SHP77 treated with DMSO at 0.1 percent for 48 hours (cell line): ENCODE measurements at places on chromosomes 2 and 18.

- DNase-seq: no peak
Observed at GRCh38 chr2:129744649-129745048, 234.8 kb upstream of the RAB6C start.

GRCh38 chr2:55782528-55783173 lies 89.0 kb upstream of the PNPT1 start:
- DNase-seq: no peak

DNA sequence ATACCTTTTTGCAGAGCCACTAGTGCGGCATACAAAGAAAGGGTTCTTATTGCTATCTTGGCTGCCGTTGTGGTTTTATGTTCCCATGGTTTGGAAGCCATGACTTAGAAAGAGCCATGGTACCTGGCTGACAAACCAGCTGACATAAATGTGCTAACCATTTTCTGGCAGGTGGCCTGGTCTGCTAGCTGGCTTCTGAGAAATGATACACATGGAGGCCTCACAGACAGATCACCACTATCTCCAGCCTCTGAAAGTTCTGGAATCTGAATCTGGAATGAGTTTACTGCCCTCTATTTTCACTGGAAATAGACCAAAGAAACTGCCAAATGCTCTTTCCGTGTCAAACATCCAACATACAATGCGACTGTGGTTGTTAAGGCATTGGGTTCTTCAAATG lies 123.7 kb downstream of the QPCT start:
- no peak for DNase-seq

DNA sequence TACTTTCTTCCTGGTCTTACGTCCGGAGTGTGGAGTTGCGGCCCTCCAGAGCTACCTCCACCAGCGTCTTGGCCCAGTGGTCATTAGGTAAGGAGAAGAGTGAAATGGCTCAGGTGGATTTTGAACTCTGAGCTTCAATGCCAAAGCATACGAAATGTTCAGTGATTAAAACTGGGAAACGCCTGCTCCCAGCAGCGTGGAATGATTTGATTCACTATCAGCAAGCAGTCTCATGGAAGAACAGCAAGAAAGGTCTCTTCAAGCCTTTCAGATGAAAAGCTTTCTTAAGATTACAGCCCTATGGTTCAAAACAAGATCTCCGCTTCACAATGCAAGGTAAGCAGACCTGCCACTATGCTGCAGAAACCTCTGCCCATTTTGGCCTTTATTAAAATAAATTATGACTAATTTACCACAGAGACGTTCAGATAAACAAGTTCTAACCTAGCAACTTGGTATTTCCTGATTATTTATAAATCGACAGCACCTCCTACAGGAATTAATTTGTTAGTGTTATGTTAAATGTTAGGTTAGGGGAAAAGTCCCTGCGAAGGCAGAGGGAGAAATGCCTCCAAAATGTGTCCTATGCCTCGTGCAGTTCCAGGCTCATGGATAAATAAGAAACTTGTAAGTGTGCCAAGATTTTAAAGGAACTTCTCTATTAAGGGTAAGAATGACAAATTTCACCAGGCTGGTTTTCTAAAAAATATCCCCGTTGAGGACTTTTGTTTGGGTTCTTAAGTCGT lies 10.1 kb downstream of the SP9 start:
- no peak for DNase-seq

DNA sequence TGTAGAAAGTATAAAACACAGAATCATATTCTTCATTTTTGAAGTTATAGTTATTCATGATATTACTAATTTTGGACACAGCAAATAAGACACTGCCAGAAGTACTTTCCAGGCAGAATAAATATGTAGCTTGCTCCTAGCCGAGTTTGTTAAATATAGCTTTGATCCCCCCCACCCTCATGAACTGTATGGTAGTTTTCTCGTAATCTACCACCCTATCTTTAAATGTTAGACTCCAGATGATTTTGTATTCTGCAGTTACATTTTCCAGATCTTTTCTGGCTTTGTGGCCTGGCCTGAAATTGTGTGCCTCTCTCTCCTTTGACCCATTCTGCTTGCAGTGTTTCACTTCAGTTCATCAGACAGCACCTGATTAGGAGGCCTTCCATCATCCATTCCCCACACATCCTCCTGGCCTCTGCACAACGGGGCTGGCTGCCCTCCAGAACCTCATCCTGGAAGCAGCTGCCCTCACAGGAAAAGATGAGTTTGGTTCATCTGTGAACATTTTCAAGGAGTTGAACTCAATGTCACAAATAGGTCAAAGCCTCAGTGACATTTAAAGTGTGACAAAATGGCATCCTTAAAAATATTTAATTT lies 4.7 kb upstream of the KCNJ3 start:
- no peak for DNase-seq

DNA sequence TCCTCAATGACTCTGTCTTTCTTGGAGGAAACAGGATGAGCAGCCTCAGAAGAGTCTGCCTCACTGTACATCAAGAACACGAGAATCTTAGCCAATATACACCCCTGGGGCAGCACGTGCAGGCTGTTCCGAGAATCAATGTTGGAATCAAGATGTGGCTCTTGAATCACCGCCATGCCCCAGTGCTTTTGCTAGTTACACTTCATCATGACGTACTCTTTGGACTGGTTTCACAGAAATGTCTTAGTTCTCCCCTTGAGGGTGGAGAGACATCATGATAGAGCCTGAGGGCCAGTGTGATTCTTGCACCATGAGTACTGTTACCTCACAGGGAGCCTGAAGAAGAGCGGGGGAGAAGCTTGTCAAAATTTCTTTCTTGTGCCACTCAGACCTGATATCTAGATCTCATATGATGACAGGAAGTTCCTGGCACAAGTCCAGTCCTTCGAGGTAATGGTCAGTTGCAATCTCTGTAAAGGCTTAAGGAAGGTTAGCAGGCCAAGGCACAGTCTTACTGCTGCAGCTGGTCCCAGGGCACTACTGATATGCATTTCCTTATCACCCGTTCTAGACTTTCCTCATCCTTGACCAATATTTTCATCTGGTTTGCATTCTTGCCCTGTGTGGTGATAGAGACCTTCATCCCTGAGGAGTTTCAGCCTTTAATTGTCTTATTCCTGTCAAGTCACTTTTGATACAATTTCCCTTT lies 28.2 kb upstream of the STAT4 start:
- no peak for DNase-seq

DNA sequence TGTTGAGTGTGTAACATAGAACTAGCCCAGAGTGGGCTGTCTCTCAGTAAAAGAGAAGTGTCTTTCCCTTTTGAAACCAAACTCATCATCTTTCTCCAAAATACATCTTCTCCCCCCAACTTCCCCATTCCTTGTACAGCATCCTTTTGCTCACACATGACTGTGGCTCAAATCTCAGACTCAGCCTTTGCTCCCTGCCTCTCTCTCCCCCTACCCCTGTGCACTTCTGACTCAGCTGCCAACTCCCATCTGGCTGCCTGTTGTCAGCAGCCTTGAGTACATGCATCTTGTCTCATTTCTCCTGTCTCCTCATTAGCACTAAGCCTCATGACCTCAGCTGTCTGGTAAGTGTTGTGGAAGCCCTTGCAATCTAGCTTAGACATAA lies 18.1 kb upstream of the MGAT4A start:
- no peak for DNase-seq

DNA sequence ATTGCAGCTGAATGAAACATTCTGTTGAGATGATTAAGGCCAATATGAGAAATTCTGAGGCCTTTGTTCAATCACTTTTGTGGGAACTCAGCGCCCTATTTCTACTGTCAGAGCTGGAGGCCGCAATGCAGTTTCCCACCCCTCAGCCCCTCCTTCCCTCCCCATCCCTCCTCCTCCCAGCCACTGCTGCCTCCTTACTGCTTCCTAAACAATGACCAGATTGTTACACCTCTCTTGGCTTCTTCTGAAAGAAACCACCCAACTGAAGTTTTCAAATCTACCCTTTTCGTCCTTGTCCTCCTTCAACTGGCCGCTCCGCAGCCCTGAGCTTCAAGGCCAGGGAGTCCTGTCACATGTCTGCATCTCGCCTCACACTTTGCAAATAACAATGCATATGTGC lies 36.7 kb upstream of the MAPK4 start:
- no peak for DNase-seq

DNA sequence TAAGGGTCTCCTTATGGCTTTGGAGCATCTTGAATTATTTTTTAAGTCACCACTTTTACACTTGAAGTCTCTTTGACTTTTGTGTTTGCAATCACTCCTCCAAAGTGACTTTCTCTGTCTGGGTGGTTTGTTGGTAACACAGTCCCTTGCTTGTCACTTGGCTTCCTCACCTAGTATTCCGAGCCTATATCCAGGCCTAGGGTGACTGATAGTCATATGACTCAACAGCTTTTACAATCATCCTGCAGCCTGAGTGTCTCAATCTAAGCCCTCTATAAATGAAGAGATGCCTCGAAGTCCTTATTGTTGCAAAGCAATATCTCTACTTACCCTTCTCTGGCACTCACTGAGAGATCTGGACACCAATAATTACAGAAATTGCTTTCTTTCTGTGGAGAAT lies 53.9 kb upstream of the SETBP1 start:
- DNase-seq: no peak

GRCh38 chr2:234026693-234027254 lies 23.7 kb upstream of the SPP2 start:
- DNase-seq: no peak

GRCh38 chr2:21004181-21004572 lies 39.7 kb downstream of the APOB start:
- no peak for DNase-seq

DNA sequence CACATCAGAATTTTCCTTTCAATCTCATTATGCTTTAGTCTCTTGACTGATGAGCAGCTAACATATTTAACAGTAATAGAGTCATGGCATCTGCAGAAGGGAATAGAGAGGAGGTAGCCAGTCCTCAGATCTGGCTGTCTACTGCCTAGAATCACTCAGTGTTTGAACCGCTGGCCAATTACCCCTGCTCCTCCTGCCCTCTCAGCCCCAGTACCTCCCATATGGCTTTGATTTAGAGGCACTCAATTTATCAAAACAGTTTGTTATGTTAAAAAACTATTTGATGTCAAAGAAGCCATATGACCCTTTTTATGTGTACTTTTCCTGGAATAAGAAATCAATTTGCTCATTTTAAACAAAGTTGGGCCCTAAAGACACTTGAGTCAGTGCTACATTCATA lies 355.2 kb downstream of the CMPK2 start:
- no peak for DNase-seq

DNA sequence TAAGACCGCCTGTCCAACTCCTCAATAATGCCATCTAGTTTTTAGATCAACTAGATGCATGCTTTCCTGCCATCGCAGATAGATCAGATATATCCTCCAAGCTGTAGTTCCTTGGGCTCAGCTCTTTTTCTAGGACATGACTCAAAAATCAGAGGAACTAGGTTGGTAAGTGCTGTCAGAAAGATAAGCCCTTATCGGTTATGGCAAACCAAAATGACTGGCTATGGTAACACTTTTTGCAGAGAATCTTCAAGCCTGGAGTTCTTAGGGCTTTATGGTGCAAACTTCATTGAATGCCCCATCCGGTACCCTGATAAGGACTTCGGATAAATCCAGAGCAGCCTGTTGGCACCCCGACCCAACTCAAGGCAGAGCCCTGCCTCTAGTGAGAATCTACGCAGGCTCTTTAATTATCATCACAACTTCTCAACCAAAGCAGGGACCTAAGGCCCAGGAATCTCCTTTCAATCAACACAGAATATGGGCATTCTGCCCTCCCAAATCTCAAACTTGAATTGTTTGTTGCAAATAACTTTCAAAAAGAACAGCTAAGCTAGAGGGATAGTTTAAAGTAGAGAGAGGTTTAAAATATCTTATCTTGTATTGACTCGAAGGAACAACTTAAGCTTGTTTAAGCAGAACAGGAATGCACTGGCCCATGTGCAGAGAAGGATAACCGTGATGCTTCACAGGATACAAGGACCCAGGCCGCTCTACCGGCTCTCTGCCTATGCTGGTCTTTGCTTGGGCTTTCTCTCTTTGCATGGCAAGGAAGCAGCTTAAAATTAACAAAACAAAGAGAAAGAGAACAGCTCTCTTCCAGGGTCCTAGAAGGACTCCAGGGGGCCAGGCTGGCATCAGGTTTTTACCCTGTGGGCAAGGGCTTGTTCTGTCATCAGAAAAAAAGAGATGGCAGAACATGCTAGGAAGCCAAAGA lies 3.4 kb upstream of the CYP1B1 start:
- DNase-seq: no peak

DNA sequence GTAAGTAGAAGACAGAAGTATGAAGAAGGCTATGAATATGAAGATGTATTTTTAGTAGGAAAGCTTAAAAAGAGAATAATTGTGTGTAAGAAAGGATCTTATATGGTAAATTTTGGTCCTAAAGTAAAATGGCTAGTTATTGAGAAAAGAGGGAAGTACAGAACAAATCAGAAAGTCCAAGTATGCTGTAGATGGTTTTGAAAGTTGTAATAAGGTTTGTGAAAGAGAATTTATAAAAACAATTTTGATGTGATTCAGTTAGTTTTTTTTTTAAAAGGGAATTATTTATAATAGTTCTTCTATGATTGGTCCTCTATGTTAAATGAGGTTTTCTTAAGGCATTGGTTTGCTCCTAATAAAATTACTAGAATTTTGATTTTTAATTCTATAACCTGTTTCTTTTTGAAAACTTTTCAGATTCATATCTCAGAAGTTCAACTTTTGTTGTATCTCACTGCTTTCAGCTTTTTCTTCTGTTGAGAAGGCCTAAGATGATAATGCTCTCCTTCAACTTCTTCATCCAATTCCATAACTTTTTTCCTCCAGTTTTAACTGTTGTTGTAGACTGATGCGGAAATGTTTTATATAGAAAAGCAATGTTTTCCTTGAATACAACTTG lies 322.7 kb downstream of the NOL4 start:
- DNase-seq: no peak

DNA sequence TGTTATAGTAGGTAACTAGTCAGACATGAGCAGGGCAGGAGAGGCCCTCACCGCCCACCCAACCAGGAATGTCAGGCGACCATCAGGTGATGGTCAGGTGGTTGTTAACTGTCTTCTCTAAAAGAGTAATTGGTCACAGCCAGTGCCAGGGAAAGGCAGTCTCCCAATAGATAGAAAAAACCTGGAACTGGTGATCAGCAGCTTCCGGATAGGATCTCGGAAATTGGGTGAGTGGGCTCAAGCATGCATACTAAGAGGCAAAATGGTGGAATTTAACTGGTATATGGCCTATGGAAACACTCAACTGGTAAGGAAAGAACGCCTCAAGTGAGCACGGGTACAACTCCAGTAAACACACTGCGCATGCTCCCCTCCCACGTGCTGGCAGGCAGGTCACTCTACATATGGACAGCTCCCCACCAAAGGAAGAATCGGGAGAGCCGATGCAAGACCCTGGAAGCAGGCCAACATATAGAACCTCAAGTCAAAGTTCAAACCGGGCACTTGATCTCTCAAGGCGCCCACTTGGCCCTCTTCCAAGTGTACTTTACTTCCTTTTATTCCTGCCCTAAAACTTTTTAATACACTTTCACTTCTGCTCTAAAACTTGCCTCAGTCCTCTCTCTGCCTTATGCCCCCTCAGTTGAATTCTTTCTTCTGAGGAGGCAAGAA lies 43.5 kb upstream of the TMEM131 start:
- no peak for DNase-seq
